ENCODE measurements at places on chromosomes 6 and 20. TPM values are rescaled to one million over a fixed set of nuclear protein-coding genes. Genes with fewer than 3 reads are reported as not detected.

DNA sequence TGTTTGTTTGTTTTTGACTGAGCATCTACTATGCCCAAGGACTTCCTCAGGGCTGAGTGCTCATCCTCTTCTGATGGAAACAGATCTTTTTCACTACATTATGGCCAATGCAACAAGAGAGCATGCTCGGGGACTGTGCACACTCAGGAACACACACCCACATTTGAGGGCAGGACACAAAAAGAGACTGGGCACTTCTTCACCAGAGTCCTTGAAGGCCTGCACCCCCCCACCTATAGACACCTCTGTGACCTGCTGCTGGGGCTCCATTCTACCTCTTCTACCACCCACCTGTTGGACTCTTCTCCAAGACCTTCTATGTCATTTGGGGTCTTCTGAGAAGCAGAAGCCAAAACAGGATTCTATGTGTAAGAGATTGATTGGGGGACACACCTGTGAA is 9.2 kb upstream of the MAFB start:
- H3K27me3 ChIP-seq, result peaks cover 56% of the 10 kb centered on the region
- H3K4me1 ChIP-seq, result no peaks in the 10 kb centered on the region
- H3K36me3 ChIP-seq, result no peaks in the 10 kb centered on the region
- H3K4me3 ChIP-seq, result no peak overlapping the region

GRCh38 chr20:63096681-63097335 is 90.0 kb upstream of the BHLHE23 start:
- H3K27ac ChIP-seq, result no peak overlapping the region
- H3K4me3 ChIP-seq, result no peak overlapping the region
- H3K4me1 ChIP-seq, result peaks cover 3% of the 10 kb centered on the region
- DNase-seq, result no peak

Gene HCRTR2
- not detected for total RNA-seq

Gene RAET1L
- not detected for total RNA-seq

Gene SLC16A10
- 3.2 TPM for total RNA-seq

GRCh38 chr6:7557652-7558051 is 16.2 kb downstream of the DSP start:
- peaks cover 48% of the 10 kb centered on the region for H3K27me3 ChIP-seq
- no peaks in the 10 kb centered on the region for H3K36me3 ChIP-seq
- no peak overlapping the region for H3K27ac ChIP-seq
- H3K4me1 ChIP-seq, result no peaks in the 10 kb centered on the region

GRCh38 chr6:1864496-1864895 is 254.8 kb downstream of the FOXC1 start:
- no peak overlapping the region for H3K4me3 ChIP-seq
- no peaks in the 10 kb centered on the region for H3K36me3 ChIP-seq
- peaks cover 2% of the 10 kb centered on the region for H3K27me3 ChIP-seq
- H3K27ac ChIP-seq, result no peak overlapping the region
- no peaks in the 10 kb centered on the region for H3K4me1 ChIP-seq
- DNase-seq, result no peak

- no peaks in the 10 kb centered on the region for H3K4me1 ChIP-seq
- H3K4me3 ChIP-seq, result no peak overlapping the region
Measured at GRCh38 chr6:158832026-158832425, 12.9 kb upstream of the EZR start.

DNA sequence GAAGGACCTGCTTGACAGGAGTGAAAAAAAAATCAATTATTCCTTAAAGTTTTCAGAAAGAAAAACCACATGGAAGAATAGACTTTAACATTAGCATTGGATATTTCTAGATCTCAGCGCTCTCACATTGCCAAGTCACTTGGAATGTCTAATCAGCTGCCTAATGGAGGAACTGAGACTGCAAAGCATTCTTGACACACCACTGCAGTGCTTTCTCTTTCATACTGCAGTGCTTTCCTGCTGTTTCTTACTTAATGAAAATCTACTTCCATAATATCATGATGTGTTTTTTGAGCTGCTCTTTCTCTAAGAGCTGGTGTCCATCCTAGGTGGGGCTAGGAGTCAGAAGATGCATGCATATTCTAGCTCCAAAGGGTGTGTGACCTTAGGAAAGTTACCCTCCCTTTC is 20.4 kb upstream of the MCM3 start:
- H3K36me3 ChIP-seq, result peaks cover 11% of the 10 kb centered on the region
- H3K4me3 ChIP-seq, result peak overlapping the region; percentile 30
- no peak for DNase-seq
- H3K27me3 ChIP-seq, result no peaks in the 10 kb centered on the region
- H3K27ac ChIP-seq, result peak overlapping the region; percentile 67

DNA sequence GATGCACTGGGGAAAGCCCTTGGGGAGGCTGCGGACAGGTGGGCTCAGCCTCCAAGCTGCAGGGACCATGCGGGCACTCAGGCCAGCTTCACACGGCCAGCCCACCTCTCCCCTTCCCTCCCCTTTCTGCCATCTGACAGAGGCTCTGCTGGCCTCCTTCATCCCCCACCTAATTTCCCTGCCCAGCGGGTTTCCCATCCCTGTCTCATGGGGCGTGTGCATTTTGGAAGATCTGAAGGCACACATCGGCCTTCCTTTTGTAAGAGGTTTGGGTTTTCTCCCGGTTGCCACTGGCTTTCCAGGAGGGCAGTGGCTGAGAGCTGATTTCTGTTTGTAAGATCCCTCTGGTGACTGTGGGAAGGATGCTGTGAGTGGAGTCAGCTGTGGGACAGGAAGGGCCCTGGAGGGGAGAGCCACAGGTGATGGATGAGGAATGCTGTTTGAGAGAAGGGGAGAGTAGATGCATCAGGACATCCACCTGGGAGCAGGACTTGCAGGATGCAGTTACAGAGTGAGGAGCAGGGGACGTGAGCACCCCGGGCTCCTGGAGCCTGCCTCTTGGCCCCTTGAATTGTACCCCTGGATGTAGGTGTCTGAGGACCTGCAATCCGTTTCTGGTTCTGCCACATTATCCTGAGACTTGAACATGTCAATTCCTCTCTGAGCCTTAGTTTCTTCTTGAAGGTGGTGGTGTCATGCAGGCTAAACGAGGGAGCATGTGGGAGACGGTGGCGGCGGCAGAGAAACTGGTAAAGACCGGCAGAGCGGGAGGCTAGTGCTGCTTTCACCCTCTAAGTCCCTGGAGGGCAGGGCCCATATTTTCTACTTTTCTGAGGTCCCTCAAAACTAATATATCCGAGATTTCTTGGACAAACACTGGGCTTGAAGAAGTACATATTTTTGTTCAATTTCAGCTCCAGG is 5.9 kb upstream of the TUBB1 start:
- no peak overlapping the region for H3K27ac ChIP-seq
- no peaks in the 10 kb centered on the region for H3K27me3 ChIP-seq
- H3K4me3 ChIP-seq, result no peak overlapping the region
- peaks cover 67% of the 10 kb centered on the region for H3K4me1 ChIP-seq
- no peaks in the 10 kb centered on the region for H3K36me3 ChIP-seq

Gene PAK1IP1
- total RNA-seq, result 13.4 TPM

Gene PLN
- total RNA-seq, result not detected

Gene PSMB8
- 307 TPM for total RNA-seq

DNA sequence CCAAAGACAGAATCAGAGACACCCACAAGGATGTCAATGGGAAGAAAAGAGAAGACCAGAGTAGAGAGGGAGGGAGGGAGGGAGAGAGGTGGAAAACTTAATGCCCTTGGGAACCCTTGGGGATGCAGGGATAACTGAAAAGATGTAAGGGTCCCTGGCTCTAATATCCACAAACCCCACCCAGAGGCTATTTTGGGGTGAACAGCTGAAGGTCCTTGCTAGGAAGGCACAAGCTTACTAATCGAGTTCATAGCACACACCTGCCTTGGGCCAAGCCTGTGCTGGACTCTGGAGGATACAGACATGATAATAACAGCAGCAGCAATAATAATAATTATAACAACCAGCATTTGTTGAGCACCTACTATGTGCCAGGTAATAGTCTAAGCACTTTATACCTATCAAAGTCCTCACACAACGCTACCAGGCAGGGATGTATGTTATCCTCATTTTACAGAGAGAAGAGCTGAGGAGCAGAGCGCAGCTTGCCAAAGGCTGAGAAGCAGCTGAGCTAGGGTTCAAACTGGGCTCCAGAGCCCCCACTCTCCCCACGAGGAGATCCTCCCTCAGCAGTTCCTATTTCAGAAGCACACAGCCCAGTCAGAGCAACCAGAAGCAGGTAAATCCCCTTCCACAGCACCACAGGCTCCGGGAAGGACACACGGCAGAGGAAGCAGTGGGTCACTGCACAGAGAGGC is 174.2 kb downstream of the ANKRD60 start:
- no peak overlapping the region for H3K27ac ChIP-seq
- peaks cover 3% of the 10 kb centered on the region for H3K27me3 ChIP-seq
- H3K4me1 ChIP-seq, result no peaks in the 10 kb centered on the region
- no peak overlapping the region for H3K4me3 ChIP-seq
- no peaks in the 10 kb centered on the region for H3K36me3 ChIP-seq

- H3K27me3 ChIP-seq, result peaks cover 1% of the 10 kb centered on the region
- DNase-seq, result peak; percentile 62
- peak overlapping the region; percentile 69 for H3K4me3 ChIP-seq
Measured at GRCh38 chr6:13486679-13487121, 700 bp downstream of the GFOD1 start.

GRCh38 chr6:116847227-116847626 is 18.3 kb upstream of the GPRC6A start:
- no peaks in the 10 kb centered on the region for H3K4me1 ChIP-seq
- H3K4me3 ChIP-seq, result no peak overlapping the region
- H3K36me3 ChIP-seq, result no peaks in the 10 kb centered on the region
- DNase-seq, result no peak
- H3K27ac ChIP-seq, result no peak overlapping the region

DNA sequence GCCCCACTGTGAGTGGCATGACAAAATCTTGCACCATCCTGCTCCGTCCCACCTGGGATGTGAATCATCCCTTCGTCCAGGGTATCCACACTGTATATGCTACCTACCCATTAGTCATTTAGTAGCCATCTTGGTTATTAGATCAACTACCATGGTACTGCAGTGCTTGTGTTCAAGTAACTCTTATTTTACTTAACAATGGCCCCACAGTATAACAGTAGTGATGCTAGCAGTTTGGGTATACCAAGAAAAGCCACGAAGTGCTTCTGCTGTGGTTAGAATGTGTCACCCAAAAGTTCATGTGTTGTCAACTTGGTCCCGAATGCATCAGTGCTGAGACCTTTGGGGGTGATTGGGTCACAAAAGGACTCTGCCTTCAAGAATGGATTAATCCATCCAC is 11.7 kb downstream of the OSER1 start:
- H3K4me3 ChIP-seq, result no peak overlapping the region
- H3K4me1 ChIP-seq, result peaks cover 39% of the 10 kb centered on the region
- H3K27me3 ChIP-seq, result no peaks in the 10 kb centered on the region
- peak; percentile 67 for DNase-seq

DNA sequence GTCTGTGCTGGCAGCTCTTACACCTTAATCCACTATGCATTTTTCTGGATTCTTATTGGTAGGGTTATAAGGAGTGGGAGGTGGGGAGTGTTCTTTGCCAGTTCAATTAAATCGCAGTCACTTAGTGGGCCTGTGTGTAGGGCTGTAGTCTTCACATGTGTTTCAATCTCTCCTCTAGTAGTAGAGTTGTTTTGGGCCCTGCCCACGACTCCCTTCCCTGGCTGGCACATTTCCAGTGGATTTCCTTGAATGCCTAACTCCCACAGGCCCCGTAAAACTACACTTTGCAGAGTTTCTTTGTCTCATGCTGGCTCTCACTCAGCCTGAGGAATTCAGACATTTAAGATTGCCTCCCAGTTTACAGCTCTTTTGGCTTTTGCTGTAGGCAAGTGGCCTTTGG is 414.0 kb upstream of the OPRM1 start:
- no peak overlapping the region for H3K27ac ChIP-seq
- no peaks in the 10 kb centered on the region for H3K4me1 ChIP-seq
- H3K36me3 ChIP-seq, result no peaks in the 10 kb centered on the region
- no peak for DNase-seq
- H3K4me3 ChIP-seq, result no peak overlapping the region
- no peaks in the 10 kb centered on the region for H3K27me3 ChIP-seq

DNA sequence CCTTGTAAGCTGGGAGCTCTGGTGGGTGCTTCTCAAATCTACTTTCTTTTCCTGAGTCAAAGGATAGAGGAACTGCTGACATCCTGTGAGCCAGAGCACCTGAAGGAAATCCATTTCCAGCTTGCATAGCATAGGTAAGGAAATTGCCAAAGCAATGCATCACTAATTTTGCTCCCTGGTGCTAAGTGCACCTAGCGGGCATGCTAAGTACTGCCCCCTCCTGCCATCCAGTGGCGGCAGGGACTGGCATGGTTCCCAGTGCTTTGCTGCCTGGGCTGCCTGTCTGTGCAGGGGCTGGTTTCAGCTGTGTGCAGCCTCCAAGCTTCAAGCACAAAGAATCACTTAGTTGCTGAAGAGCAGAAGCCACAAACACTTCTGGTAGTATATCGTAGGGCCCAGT is 63.9 kb downstream of the FARS2 start:
- peaks cover 6% of the 10 kb centered on the region for H3K36me3 ChIP-seq
- H3K27ac ChIP-seq, result no peak overlapping the region
- peaks cover 4% of the 10 kb centered on the region for H3K4me1 ChIP-seq
- no peak for DNase-seq

DNA sequence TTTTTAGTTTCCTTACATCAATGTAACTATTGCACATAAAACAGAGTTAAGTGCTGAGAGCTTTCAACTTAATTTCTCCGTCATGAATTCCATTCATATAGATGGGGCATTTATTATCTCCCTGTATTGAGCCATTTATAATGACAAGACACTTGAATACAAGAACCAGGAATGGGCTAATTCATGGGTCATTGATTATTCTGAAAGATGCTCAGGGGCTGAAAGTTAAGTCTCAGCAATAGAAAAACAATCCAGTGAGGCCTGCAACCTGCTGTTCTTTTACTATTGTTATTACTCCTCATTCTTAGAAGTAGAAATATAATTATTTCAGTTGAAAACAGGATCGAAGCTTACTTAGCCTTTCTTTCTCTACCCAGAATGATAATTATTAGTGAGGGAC is 307.7 kb downstream of the MMUT start:
- DNase-seq, result no peak
- H3K27ac ChIP-seq, result no peak overlapping the region
- no peaks in the 10 kb centered on the region for H3K27me3 ChIP-seq
- no peaks in the 10 kb centered on the region for H3K4me1 ChIP-seq
- H3K4me3 ChIP-seq, result no peak overlapping the region

DNA sequence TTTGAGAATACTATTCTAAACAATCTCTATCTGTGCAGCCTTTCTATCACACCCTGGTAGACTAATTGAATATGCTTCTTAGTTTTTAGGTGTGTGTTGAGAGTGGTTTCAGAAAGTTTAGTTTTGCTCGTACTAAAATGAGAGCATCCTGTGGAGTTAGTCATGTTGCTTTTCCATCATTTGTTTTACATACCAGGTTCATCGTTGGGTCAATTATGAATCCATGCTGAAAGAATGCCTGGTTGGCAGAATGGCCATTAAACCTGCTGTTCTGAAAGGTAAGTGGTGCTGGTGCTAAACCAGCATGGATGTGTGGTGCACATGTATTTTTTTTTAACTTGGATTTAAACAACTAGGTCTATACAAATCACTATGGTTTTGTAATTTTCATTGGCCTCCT is 49.3 kb downstream of the CYB5R4 start:
- H3K27ac ChIP-seq, result no peak overlapping the region
- no peaks in the 10 kb centered on the region for H3K27me3 ChIP-seq
- peaks cover 18% of the 10 kb centered on the region for H3K36me3 ChIP-seq
- peaks cover 7% of the 10 kb centered on the region for H3K4me1 ChIP-seq
- no peak overlapping the region for H3K4me3 ChIP-seq

- no peak overlapping the region for H3K27ac ChIP-seq
- peaks cover 3% of the 10 kb centered on the region for H3K27me3 ChIP-seq
- DNase-seq, result no peak
- no peaks in the 10 kb centered on the region for H3K36me3 ChIP-seq
Measured at GRCh38 chr20:9966966-9967365, 67.8 kb upstream of the ANKEF1 start.

Gene CTAGE9
- total RNA-seq, result not detected

Gene PRKN
- total RNA-seq, result 0.77 TPM

Gene SLC17A3
- total RNA-seq, result 0.62 TPM

Gene C6orf15
- total RNA-seq, result not detected

- DNase-seq, result no peak
- no peaks in the 10 kb centered on the region for H3K27me3 ChIP-seq
- no peak overlapping the region for H3K4me3 ChIP-seq
- no peaks in the 10 kb centered on the region for H3K36me3 ChIP-seq
Measured at GRCh38 chr6:84432619-84433018, 205.2 kb upstream of the CEP162 start.

Measured in activated CD4-positive, alpha-beta T cell treated with anti-CD3 and anti-CD28 coated beads, Interleukin-2, amount 10 ng/mL, durations not matched to agents 7 days and 5 days (primary cell).